ENCODE measurements at places on chromosomes 4 and X.

- DNase-seq = no peak
These were observed 31.0 kb upstream of the FGG start for GRCh38 chr4:154643493-154643892.

- DNase-seq = peak; percentile 13
These were observed 184.7 kb downstream of the TMA16 start for GRCh38 chr4:163679189-163679588.

DNA sequence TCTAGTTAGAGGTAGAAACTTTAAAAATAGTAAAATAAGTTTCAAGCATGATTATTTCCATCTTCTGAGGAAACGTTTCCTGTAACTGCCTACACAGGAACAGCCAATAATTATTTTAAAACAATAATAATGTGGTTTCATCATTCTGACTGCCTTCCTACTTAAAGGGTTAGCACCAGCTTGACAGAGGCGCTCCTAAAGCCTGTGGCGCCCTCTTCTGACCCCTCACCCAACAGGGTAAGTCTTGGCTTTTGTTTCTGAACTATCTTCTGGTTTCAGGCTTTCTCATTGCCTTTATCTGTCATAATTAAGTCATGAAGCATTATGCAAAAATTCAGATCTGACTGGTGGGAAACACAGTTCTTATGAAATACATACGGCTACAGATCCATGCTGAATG lies 96.7 kb downstream of the ITM2A start:
- no peak for DNase-seq

- no peak for DNase-seq
These were observed 62.6 kb downstream of the COQ2 start for GRCh38 chr4:83221897-83222441.

DNA sequence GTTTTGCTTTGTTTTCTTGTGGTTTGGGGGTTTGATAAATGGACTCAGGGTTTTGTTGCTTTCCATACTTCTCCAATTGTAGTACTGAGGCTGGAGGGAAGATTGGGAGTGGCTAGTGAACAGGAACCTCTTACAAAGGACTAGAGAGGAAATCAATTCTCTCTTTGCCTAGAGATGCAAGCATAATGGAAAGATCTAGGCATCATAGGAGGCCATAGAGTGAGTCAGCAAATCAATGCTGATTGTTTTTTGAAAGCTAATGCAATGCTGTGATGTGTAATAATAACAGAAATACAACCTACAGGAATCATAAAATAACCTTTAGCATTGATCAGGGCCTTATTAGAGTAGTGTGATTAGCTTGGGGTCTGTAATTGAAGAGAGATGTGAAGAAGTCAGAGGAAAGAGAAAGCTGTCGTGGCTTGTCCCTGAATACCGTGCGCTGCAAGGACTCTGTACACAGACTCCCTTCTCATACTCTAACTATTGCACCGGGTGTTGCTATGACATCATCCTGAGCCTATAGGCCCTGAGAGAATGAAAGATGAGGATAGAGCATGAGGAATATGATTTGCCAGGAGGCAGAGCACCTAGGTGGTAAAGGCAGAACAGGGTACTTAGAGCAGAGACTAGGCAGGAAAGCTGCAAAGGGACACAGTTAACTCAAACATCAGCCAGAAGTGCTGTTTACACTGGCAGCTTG lies 29.3 kb upstream of the GPR101 start:
- no peak for DNase-seq

GRCh38 chr4:163167333-163167626 lies 590 bp upstream of the NAF1 start:
- no peak for DNase-seq

GRCh38 chr4:121794505-121795188 lies 6.5 kb upstream of the EXOSC9 start:
- DNase-seq = no peak

DNA sequence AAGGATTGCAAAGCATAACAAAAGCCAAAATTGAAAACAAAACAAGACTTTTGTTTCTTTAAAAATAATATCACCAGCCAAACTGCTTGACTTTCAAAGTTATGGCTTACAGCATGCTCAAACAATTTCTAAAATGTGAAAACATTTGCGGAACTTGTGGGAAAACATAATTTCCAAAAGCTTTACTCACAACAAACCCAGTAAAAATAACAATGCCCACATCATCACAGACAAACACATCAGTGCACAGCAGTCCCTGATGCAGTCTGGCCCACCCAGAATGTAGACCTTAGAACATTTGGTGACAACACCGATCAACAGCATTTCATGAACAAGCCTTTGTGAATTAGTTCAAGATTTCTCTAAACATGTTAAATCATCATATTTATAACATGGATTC lies 98.9 kb downstream of the ARHGAP6 start:
- peak; percentile 50 for DNase-seq

DNA sequence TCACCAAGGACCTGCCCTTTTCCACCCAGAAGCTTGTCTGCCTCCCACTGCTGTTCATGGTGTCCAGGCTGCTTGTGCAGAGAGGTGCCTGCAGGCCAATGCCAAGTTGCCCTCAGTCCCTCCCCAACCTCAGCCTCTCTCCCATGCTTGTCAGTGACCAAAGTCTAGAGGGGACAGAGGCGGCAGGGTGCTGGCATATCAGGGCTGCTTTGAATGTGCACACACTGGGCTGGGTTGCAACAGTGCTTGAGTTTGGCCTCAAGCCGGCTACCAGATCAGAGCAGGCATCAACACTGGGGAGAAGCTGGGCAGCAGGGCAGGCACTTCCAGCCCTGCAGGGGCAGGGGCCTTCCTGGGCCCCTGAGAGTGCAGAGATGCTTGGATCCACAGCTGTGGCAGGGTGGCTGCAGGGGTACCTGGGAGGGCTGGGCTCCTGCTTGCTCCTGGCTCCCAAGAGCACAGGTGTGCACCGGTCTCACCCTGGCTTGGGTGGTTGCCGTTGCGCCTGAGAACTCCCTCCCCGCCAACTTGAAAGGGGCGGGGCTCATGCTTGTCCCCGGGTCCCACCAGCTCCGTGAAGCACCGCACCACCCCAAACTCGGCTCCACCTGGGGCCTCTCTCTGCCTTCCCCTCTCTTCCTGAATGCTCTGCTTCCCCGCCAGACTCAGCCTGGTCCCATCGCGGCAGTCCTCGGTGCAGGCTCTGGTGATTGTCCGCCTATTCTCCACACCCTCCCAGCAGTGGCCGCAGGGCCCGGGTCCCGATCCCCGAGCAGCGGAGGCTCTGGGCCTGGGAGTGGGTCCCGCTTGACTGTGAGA lies 1681.9 kb upstream of the ADGRL3 start:
- DNase-seq = no peak

DNA sequence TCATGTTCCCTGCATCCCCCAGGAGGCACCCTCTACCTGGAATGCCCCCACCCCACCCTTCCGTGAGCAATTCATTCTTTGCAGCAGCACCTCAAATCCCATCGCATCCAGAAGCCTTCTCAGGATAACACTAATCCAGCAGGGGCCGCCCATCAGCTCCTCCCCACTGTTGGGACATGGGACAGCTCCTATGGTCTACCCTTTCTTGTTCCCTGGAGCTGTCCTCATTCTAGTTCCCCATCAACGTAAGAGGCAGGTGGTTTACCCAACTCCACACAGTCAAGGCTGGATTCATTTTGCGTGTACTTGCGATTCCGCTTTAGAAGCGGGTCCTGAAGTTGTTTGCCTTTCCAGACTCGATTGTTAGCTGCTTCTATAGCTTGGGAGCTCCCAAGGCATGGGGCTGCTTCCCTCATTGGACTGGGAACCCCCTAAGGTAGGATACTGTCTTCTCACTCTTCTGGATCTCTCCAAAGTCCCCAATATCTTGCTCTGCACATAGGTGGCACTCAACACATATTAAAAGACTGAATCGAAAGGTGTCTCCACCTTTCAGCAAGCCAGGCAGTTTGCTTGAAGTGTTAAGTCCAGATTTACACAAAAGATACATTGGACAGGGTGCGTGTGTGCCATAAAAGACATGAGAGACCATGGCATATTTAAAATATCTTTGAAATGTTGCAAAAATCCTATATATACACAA lies 942 bp upstream of the APLN start:
- DNase-seq = no peak

DNA sequence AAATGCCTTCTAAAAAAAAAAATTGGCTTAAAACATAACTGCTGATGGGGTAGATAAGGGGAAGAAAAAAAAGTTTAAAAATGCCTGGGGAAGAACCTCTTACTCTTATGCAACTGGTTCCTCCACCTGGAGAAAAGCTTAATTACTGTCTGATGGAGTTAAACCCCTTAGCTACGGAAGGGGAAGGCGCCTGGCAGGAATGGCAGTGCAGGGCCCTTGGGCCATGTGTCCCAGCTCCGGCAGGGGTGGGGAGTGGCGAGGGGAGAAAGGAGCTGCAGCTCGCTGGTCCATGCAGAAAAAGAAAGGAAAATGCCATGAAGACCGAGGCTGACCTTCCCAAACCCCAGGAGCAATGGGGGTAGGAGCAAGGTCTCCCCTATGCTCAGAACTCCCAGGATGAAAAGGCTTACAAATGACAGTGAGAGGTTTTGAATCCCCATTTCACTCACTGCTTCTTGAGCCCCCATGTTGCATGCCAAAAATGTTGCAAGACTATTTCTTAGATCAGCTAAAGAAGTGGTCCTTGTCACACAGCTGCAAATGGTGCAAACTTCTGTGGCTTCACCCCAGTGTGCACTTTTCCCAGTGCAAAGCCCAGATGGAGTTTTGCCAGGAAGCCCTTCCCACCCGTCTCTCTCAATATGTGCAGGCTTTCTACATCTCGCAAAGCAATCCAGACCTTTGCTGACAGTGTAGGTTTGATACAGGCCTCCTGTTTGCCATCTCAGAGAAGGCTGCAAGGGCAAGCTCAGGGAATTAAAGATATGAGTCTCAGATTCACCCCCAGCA lies 204.8 kb upstream of the CT83 start:
- no peak for DNase-seq

- peak; percentile 10 for DNase-seq
These were observed at the start of gene GLRA2 for GRCh38 chrX:14529290-14529989. Gene GLRA2 (plus strand): TSS chrX:14529536. CDS start chrX:14530058, 522 bp downstream.

- DNase-seq = no peak
These were observed 503.0 kb upstream of the DIAPH2 start for GRCh38 chrX:96181605-96182004.

- DNase-seq = no peak
These were observed 158.8 kb upstream of the AADAT start for GRCh38 chr4:170248576-170248975.

DNA sequence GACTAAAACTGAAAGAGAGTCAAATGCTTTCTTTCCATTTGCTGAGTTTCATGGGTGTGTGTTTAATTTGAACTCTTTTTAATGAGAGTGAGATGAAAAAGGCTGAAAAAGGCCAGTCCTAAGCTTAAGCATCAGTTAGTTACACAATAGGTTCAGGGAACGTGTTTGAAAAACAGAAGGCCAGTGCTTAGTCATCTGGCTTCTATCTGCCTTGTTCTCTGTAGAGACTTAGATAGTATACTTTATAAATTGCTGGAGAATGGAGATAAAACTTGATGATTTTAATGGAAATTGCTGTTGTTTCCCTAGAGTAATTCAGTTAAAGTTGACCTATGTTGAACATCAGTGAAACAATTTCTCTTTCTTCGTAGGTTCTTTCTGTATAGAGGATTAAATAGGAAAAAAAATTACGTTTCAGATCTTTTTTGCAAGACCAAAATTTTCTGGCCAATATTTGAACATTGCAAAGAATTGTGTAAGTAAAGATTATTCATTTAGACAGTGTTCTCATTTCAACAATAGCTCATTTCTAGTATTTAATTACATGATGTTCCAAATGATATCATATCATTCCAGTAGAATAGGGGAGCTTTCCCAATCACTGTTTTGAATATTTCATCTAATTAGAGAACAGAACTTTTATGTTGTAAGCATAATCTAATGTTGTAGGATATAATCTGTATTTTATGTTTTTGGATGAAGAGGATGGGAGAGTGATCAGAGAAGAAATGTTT lies 1088.8 kb downstream of the ADGRL3 start:
- peak; percentile 1 for DNase-seq

- DNase-seq = no peak
These were observed 85.7 kb upstream of the EXOC1L start for GRCh38 chr4:55733932-55734331.

DNA sequence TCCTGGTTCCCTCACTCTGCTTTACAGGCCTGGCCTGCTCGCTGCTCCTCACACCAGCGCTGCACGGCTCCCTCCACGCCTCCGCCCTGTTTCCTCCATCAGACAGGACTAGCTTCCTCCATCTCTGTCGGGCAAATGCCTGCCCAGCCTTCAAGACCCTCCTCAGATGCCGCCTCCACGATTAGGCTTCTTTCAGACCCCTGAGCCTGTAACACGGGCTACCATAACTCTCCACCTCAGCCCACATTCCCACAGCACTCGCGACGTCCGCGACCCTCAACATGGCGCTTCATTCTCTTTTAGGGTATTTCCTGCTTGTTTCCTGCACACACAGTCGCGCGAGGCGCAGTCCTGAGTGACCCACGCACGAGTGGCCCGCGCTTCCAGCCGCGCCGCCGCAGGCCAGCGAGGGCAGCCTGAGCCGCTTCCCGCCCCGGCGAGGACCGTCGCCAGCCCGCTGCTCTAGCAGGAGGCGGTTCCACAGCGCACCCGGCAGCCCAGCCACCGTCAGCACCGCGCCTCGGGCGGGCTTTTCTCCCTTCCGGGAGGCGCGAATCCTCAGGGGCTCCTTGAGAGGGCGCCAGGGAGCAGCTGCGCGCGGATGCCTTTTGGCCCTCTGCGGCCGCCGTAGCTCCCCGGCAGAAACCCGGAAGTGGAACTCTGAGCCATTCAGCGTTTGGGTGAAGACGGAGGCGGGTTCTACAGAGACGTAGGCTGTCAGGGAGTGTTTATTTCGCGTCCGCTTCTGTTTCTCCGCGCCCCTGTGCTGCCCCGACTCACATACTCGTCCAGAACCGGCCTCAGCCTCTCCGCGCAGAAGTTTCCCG lies at the start of gene FRG1:
Gene FRG1, plus strand, starts transcription at position 695 of the 827 bp plus-strand sequence. CDS start 138 bp downstream, outside the sequence.
- DNase-seq = peak; percentile 92

DNA sequence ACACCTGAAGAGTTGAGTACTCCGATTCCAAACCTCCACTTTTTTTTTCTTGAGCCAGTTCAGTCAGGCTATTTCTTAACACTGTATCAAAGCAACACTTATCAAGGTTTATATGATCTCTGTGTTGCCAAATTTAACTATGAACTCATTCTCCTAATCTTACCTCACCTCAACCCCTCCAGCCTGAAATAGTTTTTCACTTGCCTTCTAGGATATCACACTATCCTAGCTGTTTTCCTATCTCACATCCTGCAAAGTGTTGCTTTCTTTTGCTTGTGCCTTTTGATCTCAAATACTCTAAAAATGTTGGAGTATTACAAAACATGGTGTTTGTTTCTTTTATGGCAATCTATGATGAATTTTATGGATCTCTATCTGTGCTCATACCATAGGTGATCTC lies 415.0 kb downstream of the CFAP47 start:
- DNase-seq = peak; percentile 60

DNA sequence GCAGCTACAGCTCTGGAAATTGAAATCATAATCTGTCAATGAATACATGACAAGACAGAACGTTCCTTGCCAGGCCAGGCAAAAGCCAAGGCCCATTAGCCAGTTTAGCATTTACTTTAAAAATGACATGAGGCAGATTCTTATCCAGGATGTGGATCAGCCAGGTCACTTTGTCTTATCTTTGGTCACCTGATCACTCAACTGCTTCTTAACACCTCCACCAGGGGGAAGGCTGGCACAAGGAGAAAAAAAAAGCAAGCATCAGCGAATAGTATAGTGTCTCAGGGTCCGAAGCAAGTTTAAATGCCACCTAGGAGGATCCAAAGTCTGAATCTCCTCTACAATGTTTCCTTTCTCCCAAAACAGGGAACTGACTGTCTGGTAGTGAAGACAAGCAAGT lies 18.8 kb downstream of the ATP1B4 start:
- DNase-seq = no peak

GRCh38 chr4:115152081-115152480 lies 38.7 kb upstream of the NDST4 start:
- DNase-seq = no peak

GRCh38 chr4:99054428-99054994 lies 34.1 kb downstream of the ADH5 start:
- DNase-seq = no peak

- no peak for DNase-seq
These were observed 23.5 kb downstream of the IRS4 start for GRCh38 chrX:108712886-108713285.
